ENCODE measurements at places on chromosomes 3 and 15.

DNA sequence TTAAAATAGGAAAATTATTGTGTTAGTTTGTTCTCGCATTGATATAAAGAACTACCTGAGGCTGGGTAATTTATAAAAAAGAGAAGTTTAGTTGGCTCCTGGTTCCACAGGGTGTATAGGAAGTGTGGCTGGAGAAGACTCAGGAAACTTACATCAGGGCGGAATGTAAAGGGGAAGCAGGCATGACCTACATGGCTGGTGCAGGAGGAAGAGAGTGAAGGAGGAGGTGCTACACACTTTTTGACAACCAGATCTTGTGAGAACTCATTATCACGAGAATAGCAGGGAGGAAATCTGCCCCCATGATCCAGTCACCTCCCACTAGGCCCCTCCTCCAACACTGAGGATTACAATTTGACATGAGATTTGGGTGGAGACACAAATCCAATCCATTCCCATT lies 490.7 kb downstream of the RBMS3 start:
- ATAC-seq = no peak

- no peak for ATAC-seq
These were observed 366.2 kb upstream of the DPH6 start for GRCh38 chr15:35912196-35912595.

DNA sequence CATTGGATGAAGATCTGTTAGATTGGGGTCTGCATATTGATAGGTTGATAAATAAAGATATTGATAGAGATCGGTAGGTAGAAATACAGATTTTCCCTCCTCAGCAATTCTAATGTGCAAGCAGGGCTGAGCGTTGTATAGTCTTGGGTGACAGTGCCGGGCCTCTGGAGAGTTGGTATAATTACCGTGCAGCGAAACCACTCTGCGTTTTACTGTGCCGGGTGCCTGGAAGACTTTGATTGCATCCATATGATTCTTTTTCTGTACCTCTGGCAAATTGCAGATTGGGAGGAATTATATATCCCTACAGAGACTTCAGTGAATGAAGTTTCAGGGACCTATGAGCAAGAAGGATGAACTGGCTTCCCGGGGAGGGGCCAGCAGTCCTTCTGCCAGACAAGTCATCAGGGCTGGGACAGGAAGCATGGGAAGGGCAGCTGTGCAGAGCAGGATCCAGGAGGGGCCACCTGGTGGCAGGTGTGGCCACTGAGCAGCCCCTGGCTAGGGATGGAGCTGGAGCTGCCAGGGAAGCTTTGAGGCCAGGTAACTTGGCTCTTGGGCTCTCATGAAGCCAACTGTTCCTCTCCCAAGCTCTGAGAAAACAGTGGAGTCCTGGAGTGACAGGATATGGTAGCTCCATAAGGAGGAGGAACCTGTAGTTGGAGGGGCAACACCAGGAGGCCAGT lies 132.5 kb downstream of the APBA2 start:
- no peak for ATAC-seq

GRCh38 chr3:94082391-94082937 lies 19.6 kb downstream of the NSUN3 start:
- ATAC-seq = no peak

DNA sequence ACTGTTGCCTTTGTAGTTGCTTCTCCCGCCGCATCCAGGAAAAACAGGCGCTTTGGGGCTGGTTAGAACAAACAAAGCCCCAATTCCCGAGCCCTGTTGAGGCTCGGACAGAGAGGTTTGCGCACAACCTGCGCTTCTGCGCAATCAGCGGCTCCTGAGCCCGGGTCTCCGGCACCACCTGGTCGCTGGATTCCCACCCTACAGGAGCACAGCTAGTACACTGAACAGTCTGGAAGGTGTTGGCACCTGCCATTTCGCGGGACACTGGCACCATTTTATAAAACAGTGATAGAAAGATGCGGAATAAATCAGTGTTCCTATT lies 13.8 kb downstream of the ZIC4 start:
- no peak for ATAC-seq

GRCh38 chr15:62569460-62570404 lies 404.6 kb upstream of the C2CD4B start:
- peak; percentile 64 for ATAC-seq

DNA sequence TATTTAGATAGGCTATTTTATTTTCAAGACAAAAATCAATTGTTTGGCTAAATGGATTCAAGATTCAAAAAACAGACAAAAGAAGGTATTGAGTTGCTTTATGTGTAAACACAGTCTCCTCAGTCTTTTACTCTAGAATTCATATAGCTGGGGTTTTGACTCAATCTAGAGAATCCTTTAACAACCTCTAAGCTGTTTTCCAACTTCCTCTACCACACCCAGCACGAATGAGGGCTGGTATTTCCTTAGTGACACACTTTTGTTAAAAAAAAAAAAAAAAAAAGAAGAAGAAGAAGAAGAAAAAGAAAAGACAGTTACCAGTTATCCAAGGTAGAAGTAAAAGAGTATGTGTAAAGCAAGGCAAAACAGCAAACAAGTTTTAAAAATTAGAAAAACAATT lies 732.8 kb upstream of the GOLIM4 start:
- no peak for ATAC-seq

All from gastroesophageal sphincter (tissue), 4 donors.